ENCODE measurements at places on chromosomes 11 and 22.

DNA sequence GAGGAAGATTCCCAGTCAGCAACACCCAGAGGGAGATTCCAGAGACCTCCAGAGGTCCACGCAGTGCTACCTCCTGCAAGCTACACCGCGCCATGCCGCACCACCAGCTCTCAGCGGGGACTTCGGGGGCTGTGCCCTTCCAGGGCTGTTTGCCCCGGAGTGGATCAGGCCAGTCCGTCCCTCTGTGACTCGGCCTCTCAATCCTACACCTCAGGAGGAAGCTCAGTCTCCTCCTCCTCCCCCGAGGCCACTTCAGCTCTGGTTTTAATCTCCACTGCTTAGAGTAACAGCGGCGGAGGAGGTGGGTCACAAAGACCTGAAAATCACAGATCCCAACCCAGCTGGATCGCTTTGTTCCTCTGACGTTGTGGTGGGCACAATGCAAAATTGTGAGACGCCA is 68.6 kb downstream of the PHF21B start:
- DNase-seq, result no peak

- DNase-seq, result no peak
These were observed 66.7 kb upstream of the NECTIN1 start for GRCh38 chr11:119795690-119796089.

DNA sequence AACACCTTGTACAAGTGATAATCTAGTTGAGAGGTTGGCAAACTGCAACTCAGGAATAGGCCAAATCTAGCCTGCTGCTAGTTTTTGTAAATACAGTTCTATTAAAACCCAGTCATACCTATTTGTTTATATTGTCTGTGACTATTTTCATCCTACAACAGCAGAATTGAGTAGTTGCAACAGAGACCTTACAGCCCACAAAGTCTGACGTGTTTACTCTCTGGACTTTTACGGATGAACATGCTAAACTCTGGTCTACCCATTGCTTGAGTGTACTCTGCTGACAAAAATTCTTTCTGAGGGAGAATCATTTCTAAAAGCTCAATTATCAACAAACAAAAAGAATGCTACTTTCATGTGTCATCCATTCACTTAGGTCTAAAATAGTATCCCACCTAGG is 287.0 kb downstream of the DYNC2H1 start:
- no peak for DNase-seq

GRCh38 chr11:9574622-9575259 is 1.3 kb downstream of the WEE1 start:
- no peak for DNase-seq

DNA sequence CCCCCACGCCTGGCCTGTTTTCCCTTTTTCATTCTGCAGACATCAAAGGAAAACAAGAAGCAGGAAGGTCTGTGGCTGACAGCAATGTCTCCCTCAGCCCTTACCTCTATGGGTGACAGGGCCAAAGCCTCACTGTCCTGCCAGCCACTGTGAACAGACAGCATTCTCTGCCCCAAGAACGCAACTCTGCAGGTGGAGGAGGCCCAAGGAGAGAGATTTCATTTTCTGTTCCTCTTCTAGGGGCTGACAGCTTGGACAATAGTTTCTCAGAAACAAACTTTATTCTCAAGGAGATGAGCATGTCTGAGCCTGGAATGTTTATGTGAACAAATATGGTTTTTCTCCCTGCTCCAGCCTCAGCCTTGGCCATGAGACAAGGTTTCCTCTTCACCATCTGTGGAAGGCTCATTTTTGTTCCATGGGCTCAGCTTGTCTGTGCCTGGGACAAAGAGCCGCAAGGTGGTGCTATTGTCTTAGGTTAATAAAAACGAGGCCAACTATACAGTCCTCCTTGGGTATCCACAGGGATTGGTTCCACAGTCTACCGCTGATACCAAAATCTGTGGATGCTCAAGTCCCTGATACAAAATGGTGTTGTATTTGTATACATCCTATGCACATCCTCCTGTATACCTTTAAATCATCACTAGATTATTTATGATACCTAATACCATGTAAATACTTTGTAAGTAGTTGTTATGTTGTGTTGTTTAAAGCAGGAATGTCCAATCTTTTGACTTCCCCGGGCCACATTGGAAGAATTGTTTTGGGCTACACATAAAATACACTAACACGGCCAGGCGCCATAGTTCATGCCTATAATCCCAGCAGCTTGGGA is 5.8 kb downstream of the PIWIL3 start:
- no peak for DNase-seq

- DNase-seq, result no peak
These were observed 56.8 kb upstream of the SEPTIN5 start for GRCh38 chr22:19657252-19658056.

- DNase-seq, result no peak
These were observed 1.5 kb downstream of the LTBP3 start for GRCh38 chr11:65556470-65557279.

- no peak for DNase-seq
These were observed 1279.7 kb downstream of the BRD1 start for GRCh38 chr22:48547971-48548370.

Data from NCI-H2081 treated with DMSO at 0.1 percent for 48 hours (cell line).